A375 (cell line): ENCODE measurements at places on chromosomes 11 and 22. TPM values are rescaled to one million over a fixed set of nuclear protein-coding genes. Genes with fewer than 3 reads are reported as not detected.

The CBLIF gene
- total RNA-seq: not detected in 2 replicates

The PNPLA5 gene
- total RNA-seq: not detected in 2 replicates

The MRGPRX4 gene
- total RNA-seq: 1.2 and 1.5 TPM in 2 replicates

The KRTAP5-2 gene
- not detected in 2 replicates for total RNA-seq

The HEPHL1 gene
- not detected in 2 replicates for total RNA-seq

The NLRP14 gene
- 0.19 TPM in 1 of 2 replicates, not detected in the other for total RNA-seq

The TMEM184B gene
- 11.4 and 18.7 TPM in 2 replicates for total RNA-seq

The CALCA gene
- not detected in 2 replicates for total RNA-seq

The GDPD4 gene
- 1.2 TPM in 1 of 2 replicates, not detected in the other for total RNA-seq

The CD3E gene
- total RNA-seq: not detected in 2 replicates

The FBXO7 gene
- 65.3 and 73.4 TPM in 2 replicates for total RNA-seq

The CDHR5 gene
- not detected in 2 replicates for total RNA-seq

The GNAZ gene
- total RNA-seq: 1.2 and 2.1 TPM in 2 replicates

The KIRREL3 gene
- 3.1 and 4.1 TPM in 2 replicates for total RNA-seq

The EML3 gene
- 41.0 and 43.7 TPM in 2 replicates for total RNA-seq

The KRTAP5-11 gene
- not detected in 2 replicates for total RNA-seq

The TOP3B gene
- total RNA-seq: 28.4 and 30.0 TPM in 2 replicates

The FOLR2 gene
- not detected in 2 replicates for total RNA-seq

The H19 gene
- 5.2 and 9.5 TPM in 2 replicates for total RNA-seq

The CTSD gene
- 139 TPM in 2 replicates for total RNA-seq

The AKIP1 gene
- total RNA-seq: 28.4 and 33.1 TPM in 2 replicates

The CPT1B gene
- 8.2 and 18.8 TPM in 2 replicates for total RNA-seq

The SIK3 gene
- total RNA-seq: 12.2 and 13.6 TPM in 2 replicates

The OR5J2 gene
- not detected in 2 replicates for total RNA-seq

The DSCAML1 gene
- not detected in 2 replicates for total RNA-seq

The PRR33 gene
- total RNA-seq: not detected in 2 replicates

The ART1 gene
- not detected in 2 replicates for total RNA-seq

The NRIP3 gene
- 2.6 and 3.1 TPM in 2 replicates for total RNA-seq

The SCGB2A2 gene
- not detected in 2 replicates for total RNA-seq

The MISFA gene
- not detected in 2 replicates for total RNA-seq

The OR4D5 gene
- not detected in 2 replicates for total RNA-seq

The SESN3 gene
- 0.26 and 0.58 TPM in 2 replicates for total RNA-seq

The BIK gene
- 3.7 TPM in 2 replicates for total RNA-seq

The OR8D4 gene
- not detected in 2 replicates for total RNA-seq

The POTEH gene
- total RNA-seq: 14.2 and 24.9 TPM in 2 replicates
